ENCODE measurements at places on chromosomes 1 and 21. TPM values are rescaled to one million over a fixed set of nuclear protein-coding genes. Genes with fewer than 3 reads are reported as not detected.

The BARHL2 gene
- not detected for polyA plus RNA-seq

DNA sequence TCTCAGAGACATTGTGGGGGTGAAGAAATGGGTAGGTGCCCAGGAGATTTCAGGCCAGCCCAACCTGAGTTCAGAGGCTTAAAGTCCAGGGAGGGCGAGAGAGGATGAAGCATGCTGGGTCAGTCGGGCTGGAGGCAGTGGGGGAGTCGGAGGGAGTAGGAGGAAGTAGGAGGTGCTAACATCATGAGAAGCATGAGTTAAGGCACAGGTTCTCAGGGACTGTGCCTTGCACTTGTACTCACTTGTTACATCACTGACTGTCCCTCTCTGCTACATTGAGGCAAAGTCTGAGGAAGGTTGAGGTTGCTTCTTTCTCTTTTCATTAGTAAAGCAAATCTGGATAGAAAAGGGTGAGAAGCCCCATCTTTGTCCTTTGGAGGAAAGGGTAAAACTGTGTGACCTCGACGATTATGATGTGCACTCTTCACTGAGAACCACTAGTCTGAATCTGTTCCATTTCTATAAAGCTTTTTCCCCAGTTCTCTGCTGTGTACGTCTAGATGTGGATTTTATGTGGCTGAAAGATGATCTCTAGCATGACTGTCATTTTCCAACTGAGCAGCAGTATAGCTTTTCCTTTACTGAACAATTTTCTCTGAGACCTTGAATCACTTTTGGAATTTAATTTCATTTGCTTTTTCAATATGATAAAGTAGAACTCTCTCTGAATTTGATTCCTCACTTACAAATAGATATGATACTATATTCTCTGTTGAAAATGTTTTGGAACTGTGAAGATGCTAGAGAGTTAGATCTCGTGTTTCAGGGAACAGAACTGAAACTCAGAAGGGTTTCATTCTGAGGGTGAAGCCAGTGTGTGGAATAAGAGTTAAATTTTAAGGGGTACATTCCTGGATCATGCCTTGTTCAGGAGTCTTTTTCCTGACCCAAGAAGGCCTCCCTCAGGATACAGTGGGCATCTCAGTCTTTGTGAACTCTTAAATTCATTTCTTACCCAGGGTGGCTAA lies 94.6 kb downstream of the FGGY start:
- DNase-seq, result no peak

GRCh38 chr1:33971018-33971710 lies 107.3 kb downstream of the HMGB4 start:
- DNase-seq, result no peak

The AK5 gene
- 34.2 TPM for polyA plus RNA-seq

- no peak for DNase-seq
Observed at GRCh38 chr1:231062500-231063270, 22.6 kb upstream of the FAM89A start.

The SH3BGR gene
- 2.7 TPM for polyA plus RNA-seq

DNA sequence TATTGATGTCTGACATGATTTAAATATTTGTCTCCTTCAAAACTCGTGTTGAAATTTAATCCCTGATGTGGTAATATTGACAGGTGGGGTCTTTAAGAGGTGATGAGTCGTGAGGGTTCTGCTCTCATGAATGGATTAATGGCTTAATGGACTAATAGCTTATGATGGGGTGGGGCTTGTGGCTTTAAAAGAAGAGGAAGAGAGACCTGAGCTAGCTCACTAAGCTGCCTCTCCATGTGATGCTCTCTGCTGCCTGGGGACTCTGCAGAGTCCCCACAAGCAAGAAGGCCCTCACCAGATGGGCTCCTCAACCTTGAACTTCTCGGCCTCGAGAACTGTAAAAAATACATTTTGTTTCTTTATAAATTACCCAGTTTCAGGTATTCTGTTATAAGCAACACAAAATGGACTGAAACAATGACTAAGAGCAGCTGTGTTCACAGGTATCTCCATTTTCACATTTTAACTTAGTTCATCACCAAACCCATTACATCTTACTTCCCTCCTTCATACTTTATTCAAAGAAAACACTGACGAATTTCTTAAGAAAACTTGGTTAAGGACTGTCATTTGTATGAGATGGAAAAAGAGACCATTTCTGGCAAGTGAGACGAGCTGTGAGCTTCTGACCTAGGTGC lies 12.1 kb upstream of the AIM2 start:
- no peak for DNase-seq

- peak; percentile 82 for DNase-seq
Observed at GRCh38 chr21:34807881-34808568, 139.2 kb downstream of the CLIC6 start.

The CYYR1 gene
- polyA plus RNA-seq, result not detected

DNA sequence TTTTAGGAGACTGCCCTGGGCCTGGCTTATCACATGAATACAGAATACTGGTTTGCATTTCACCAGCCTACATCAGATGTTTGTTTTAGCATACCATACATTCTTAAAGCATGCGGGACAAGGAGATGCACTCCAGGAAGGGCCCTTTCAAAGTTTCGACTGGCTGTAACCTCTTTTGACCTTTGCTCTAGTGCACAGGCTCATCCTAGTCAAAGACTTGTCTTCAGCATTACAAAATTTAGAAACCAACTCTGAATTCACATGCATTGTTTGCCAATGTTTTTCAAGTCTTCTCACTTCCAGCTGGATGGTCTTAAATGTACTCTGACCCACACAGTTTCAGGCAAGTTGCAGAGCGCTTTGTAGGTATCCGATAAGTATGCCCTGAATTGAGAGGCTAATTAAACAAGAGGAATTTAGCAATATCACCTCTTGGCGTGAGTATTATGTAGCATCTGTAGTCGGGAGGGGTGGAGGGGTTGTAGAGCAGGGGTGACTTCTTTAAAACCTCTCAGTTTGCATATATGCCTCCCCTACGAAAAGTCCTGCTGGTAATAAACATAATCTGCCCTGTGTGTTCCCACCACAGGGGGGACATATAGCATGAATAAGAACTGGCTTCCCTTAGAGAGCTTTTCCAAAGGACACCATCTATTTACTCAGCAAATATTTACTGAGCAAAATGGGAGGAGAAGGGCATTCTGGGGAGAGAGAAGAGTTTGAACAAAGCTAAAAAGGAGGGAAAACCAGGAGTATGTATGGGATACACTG lies 24.4 kb upstream of the AHCYL1 start:
- DNase-seq, result peak; percentile 61

The IGSF8 gene
- polyA plus RNA-seq, result 18.8 TPM

The OR2G6 gene
- not detected for polyA plus RNA-seq

The HSPA6 gene
- polyA plus RNA-seq, result 0.27 TPM

DNA sequence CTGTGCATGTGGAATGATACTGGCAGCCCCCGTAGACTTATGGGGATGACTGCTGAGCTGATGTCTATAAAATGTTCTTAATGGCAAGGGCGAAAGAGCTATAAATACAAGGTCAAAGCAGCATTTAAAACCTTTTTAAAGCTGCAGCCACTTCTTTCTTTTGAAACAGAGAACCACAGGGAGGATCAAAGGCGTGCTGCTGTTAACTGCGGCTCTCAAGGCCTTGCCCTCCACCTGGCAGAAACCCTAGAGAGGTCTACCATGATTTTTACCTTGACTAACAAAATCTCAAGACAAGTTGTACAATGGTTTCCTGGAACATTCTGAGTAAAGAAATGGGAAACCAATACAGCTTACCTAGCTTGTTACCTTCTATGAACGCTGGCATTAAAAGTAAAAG lies 89.7 kb downstream of the SLC45A1 start:
- no peak for DNase-seq

DNA sequence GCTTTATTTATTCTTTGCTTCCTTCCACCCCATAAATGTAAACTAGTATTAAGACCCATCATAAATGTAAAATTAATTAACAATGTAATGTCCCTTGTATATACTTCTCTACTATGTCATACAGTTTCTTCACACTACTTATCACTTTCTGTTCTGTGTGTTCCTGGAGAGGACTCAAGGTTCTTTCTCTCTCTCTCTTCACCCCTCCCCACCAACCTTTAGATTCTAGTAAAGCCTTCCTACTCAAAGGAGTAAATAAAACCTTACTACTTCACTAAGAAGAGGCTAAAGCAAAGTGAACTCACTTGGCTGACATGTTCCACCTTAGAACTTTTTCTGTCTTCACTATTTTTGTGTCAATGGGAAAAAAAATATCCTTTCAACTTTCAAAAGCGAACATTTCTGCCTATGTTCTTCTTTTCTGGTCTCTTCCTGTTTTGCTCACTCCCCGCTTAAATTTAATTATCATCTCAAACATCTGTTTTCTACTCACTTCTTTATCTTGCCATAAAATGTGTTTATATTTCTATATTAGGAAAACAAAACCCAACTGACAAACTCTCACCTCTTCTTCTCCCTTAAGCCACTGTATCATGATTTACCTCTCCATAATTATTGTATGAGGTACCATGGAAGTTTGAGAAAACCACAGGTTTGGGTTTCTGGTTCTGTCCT lies 260.3 kb downstream of the DPYD start:
- DNase-seq, result no peak

The E2F2 gene
- polyA plus RNA-seq, result 0.06 TPM

DNA sequence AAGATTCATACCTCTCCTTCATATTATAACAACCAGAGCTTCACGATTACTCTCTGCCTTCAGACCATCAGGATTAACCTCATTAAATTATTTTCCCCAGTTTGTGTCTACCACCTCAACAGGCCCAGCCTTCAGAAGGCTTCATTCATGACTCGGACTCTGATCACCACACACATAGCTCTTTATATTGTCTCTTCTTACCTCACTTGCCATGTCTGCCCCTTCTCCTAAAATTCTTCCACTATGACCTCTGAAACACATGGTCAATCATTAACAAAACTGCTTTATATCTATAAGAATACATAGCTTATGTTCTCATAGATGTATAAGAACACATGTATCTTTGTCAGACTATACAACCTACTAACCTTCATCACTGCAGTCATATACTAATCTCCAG lies 79.8 kb downstream of the USP1 start:
- DNase-seq, result no peak

DNA sequence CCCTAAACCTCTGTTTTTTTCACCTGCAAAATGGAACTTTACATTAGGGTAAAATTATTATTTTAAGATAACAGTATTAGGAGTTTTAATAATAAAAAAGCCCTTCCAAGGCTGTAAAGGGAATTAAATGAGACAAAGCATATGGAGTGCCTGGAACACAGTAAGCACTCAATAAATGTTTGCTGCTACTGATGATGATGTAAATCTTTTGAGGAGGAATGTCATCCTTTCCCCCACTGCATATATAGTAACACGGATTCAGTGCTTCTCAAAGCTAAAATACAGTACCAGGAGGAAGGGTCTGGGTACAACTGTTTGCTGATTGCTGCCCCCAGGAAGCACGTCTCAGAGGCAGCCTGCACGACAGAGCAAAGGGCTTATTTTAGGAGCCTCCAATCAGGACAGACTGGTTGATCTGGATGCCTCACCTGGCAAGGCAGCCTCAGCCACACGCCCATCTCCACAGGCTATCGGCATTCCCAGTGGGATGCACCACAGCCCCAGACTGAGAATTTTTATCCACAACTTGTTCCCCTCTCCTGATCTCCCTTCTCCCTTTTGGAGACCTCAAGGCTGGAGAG lies 64.4 kb downstream of the GADD45A start:
- no peak for DNase-seq

- DNase-seq, result no peak
Observed at GRCh38 chr1:157992031-157992832, 1.2 kb upstream of the KIRREL1 start.

GRCh38 chr1:6976044-6976375 lies 190.8 kb downstream of the CAMTA1 start:
- DNase-seq, result no peak

GRCh38 chr21:32306021-32306780 lies 7.5 kb downstream of the MRAP start:
- no peak for DNase-seq

DNA sequence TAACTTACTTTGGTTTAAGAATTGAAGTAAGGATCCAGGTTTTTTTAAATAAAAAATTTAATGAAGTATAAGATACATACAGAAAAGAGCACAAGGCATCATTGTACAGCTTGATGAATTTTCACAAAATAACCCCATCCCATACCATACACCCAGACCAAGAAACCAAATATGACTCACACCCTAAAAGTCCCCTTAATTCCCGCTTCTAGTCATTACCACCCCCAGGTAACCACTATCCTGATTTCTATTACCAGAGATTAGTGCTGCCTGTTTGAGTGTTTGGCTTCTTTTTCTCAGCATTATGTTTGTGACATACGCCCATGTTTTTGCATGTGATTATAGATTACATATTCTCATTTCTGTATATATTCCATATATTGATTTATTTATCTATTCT lies 98.5 kb upstream of the HIVEP3 start:
- DNase-seq, result no peak

- no peak for DNase-seq
Observed at GRCh38 chr1:193884848-193885558, 698.6 kb upstream of the B3GALT2 start.

DNA sequence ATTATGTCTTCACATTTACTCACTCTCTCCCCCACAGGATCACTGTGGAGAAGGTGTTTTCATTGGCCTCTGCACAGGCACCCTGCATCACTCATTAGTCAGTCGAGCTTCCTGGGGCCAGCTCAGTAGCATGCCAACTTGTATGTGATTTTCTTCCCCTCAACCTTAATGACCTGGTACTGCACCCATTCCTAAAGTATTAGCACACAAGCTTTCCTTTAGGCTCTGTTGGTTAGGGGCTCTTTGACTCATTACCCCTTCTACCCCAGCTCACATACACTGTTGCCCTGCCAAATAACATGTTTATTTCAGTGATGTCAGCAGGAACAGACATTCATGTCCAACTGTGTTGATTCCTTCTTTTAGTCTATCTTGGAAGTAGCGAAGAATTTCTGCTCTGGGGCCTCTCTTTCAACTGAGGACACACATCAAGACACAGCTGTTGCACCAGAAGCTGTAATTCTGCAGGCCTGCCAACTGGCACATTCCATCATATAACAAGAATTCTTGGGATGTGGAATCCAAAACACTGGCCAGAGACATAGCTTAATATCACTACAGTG lies 603.5 kb upstream of the ADAMTS5 start:
- peak; percentile 87 for DNase-seq

DNA sequence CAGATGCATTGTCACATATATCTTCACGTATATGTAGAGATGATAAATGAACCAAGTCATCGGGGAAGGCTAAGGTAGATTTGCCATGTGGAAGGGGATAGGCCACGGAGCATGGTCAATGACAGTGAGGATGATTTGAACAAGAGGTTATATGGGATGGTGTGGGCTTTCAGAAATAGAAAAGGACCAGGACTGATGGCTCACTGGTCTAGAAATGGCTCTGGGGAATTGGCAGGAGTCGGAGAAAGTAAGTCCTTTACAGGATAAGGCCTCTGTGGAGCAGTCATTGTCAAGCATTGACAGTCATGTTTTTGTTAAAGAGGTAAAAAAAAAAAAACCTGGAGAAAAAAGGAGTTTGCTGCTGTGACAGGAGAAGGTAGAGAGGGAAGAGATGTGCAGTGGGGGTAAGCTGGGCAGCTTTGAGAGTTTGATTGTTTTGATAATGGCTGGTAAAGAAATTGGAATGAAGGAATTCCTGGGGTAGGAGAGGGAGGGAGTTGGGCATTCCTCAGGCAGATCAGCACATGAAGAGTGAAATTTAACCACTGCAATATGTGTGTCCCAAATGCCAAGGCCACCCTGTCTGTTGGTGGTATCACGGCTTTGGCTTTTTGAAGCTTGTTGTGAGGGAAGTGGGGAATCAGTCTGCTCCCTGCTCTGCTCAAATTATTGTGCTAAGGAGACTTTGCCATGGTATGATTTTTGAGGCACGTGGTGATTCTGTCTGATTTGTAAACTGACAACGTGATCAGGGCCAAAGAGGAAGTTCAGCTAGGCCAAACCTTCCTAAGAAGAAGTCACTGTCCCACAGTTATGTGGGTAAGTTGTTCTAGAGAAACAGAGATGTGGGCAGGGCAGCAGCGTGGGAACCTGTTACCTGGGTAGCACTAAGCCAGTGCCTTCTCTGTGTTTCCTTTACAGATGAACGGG lies 26.0 kb downstream of the MACF1 start:
- no peak for DNase-seq

Measured in AG04450 (cell line).